Sciatic nerve (tissue), 2 donors: ENCODE measurements at places on chromosomes 11 and 22.

DNA sequence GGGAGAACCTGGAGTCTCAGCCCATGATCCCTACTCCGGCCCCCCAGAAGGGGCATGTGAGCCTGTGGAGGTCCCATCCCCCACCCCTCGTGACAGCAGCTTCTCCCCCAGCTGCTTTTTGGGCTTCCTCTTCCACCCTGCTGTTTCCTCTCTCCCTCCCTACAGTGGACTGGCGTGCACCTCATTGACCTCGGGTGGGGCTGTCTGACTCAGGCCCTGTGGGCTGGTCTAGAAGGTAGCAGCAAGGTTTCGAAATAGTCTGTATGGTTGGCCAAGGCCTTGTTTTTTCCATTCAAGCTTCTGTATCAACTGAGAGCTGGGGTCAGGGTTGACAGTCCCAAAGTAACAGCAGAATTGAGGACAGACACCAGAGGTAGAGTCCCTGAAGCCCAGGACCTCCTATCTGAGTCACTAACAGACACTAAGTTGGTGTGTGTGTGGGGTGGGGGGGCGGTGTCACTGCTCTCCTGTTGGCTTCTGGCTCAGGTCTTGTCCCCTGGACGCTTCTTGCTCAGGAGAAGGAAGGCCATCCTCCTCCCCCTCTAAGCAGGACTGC is 7.7 kb downstream of the SLC37A2 start:
- DNase-seq, result peak; percentile 77

GRCh38 chr11:29989174-29989970 is 27.5 kb downstream of the KCNA4 start:
- no peak for DNase-seq

GRCh38 chr11:123305601-123306375 is 110.7 kb upstream of the CLMP start:
- no peak for DNase-seq

GRCh38 chr22:32378707-32379272 is 21.1 kb downstream of the RFPL3 start:
- no peak for DNase-seq

DNA sequence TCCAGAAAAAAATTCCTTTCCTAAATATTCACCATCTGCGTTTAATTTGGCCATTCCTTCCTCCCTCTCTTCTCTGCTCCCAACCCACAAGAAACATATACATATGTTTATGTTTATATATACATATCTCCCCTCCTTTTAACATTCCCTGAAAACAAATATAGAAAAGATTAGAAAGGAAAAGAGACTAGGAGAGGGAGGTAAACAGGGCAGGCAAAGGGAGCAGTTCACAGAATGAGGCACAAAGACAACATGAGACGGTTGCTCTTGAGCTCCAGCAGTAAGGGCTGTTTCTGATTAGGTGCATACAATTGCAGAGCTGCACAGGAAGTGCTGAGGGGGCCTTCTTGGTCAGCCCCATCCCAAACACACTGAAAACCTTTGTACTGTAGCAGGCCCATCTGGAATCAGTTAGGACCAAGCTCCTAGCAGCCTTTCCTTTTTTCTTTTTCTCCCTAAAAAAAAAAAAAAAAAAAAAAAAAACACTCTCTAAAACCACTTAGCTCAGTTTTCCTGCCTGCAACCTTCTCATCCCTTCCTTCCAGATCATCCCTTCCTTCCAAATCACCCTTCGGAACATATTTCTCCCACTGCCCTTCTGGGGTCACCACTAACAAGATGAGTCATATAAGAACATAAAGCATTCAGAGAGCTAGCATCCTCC is 57.0 kb downstream of the RBFOX2 start:
- no peak for DNase-seq
